ENCODE measurements at places on chromosomes 5 and 9.

DNA sequence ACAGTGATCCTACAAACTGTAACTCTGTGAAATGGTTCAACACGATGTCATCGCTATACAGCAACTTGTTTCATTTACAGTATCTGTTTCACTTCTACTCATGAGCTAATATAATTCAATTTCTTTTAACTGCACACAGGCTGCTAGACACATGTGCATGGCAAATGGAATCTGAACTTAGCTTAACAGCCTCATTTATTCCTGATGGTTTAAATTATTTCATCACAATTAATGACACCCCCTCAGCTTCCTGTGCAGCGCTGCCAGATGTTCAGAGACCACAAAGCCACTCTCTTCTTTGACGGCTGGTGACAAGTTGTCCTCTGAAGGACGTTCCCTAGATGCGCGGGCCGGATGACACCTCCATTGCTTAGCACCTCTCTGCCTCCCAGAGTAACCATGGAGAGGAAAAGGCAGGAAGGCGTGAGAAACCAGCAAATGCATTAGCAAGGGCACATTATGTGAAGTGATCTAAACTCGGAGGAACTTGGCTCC, 191.1 kb downstream of the BNC2 start:
- DNase-seq, result peak; percentile 23

- peak; percentile 59 for DNase-seq
These were observed 138.4 kb upstream of the KIF2A start for GRCh38 chr5:62167561-62168057.

- no peak for DNase-seq
These were observed 85.8 kb upstream of the IL6ST start for GRCh38 chr5:56080375-56081052.

DNA sequence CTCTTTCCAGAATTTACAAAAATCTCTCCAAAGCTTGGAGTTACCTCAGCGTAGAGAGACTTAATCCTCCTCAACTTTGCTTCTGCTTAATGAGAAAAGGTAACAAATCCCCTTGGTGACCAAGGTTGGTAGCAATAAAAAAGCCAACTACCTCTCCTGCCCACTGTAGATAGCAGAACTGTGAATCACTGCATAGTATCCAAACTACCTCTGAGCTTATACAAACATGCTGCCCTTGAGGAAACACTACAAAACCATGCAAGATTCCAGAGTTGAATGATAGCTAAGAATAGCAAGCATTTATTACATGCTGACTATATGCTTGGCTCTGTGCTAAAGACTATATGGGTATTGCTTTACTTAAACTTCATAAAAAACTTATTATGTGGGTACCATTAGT, 2.8 kb upstream of the ADAMTS12 start:
- DNase-seq, result no peak

GRCh38 chr5:150305095-150305494, 2.4 kb upstream of the ARSI start:
- DNase-seq, result no peak

DNA sequence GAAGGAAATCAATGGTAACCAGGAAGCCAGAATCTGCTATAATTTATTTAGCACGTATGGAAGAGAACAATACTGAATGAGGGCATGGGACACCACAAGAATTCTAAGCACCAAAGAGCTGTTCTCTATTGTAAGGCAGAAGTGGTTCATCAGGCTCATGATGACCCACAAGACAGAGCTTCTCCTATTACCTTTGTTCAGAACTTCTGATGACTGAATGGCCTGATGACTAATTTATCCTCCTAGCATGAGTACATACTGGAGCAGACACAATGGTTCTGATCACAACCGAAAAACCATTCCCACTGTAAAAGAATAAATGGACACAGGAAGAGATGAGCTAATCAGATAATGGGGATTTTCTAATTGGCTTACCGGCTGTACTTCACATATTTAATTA, 329.8 kb upstream of the PDE4D start:
- DNase-seq, result no peak

DNA sequence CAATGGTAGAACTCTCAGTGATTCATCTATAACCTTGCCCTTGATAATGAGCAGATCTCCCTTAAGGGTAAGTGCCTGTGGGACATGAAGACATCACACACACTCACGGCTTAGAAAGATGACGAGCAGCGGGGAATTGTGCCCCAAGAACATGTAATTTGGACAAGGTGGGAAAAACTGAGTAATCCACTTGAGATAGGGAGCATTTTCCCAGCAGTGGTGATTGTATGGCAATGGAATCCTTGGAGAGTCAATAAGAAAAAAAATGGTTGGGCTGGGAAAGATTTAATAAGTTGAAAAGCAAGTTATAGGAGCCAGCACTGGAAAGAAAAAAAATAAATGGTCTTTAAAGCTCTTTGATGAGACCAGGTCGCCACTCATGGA, 193.1 kb downstream of the GLIS3 start:
- no peak for DNase-seq

DNA sequence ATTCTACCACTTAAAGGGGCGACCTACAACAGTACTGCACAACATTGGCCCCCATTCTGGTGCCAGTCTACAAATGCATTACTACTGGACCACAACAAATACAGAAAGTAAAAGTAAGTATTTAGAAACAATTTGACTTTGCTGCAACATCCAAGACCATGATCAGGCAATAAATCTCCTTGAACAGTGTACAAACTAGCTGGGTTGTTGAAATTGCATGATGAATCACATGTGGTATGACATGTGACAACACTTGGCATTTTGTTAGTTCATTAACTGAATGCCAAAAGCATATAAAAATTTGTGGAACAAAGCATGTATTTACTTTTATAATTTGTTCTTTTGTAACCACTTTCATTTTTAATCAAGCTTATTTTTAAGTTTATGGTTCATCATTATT, 270.5 kb downstream of the NFIB start:
- DNase-seq, result no peak

DNA sequence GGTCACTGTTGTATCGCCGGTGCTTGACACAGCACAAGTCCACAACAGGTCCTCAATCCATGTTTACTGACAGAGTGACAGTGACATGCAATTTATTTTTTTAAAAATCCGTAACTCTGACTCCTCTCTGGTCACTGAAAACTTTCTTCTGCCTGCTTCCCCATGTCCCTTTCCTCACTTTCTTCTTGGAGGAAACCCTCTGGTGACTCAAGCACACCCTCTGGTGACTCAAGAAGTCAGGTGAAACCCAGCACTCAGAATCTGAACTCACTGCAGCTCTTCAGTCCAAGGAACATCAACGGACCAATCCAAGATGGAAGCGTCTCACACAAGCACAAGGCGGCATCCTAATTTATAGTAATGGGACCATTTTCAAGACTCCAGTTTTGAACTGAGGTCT, 245.9 kb downstream of the FSTL4 start:
- DNase-seq, result no peak

DNA sequence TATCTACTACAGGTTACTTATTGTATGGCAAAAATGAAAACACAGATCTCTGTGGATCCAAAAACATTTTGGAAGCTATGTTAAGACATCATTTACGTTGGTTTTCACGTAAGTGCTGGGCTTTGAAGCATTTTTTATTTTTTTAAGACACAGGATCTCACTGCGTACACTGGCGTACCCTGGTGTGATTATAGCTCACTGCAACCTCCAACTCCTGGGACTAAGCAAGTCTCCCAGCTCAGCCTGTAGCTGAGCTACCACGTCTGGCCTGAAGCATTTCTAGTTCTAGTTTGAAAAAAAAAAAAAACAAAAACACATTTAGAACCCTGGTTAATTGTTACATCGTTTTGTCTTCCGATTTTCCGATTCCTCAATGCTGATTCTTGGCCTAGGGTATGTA, 131.3 kb downstream of the AOPEP start:
- DNase-seq, result no peak

- no peak for DNase-seq
These were observed 66.7 kb upstream of the HSPB3 start for GRCh38 chr5:54388811-54389210.

DNA sequence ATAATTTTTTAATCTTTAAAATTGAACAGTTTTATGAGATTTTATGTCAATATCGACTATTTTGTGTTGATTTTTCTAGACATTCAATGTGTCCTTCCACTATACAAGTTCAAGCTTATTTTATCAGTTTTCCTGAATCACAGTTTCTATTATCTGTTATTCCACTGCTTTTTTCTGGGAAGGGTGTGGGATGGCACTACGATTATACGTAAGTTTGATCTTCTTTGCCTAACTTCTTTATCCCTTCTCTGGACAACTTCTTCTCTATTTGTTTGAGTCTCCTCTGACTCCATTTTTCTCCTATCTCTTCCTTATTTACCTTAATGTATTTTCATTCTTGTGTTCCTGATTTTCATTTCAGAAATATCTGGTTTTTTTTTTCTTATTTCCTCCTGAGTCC, 24.5 kb downstream of the TBC1D9B start:
- no peak for DNase-seq

Data from retina (tissue), 1 donor.